NCI-H1417 treated with DMSO at 0.1 percent for 48 hours (cell line): ENCODE measurements at places on chromosomes 12 and 14.
A peak's percentile ranks its signal among the peaks of the same experiment; 100 is the strongest.

DNA sequence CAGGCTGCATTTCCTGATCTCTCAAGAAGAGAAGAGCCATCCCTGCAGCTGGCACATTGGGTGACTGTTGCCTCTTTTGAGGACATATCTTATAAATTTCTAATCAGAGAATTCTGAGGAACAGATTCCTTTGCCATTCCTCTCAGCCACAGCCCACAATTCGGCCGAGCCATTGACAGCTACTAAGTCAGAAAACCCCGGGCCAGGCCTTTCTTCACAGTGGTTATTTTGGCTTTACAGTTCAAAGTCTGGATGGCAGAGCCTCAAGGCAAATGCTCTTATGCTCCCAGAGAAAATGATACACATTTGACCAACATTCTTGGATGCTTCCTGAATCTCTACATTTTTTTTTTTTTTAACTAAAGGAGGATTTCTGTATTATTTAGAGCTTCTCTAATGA is 138.4 kb upstream of the FRMD6 start:
- no peak for DNase-seq

GRCh38 chr12:10142976-10143589 is 13.1 kb upstream of the CLEC7A start:
- DNase-seq: no peak

GRCh38 chr12:68240975-68241374 is 12.4 kb downstream of the IL22 start:
- no peak for DNase-seq

- DNase-seq: no peak
Measured at GRCh38 chr14:24162093-24162492, 1.0 kb downstream of the IRF9 start.

DNA sequence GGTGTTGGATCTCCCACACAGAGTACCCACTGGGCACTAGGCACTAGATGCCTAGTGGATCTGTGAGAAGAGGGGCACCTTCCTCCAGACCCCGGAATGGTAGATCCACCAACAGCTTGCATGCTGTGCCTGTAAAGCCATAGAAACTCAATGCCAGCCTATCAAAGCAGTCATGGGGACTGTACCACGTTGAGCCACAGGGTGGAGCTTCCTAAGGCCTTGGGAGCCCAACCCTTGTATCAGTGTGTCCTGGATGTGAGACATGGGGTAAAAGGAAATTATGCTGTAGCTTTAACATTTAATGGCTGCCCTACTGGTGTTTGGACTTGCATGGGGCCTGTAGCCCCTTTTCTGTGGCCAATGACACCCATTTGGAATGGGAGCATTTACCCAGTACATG is 1024.9 kb downstream of the TMEM121 start:
- DNase-seq: no peak

GRCh38 chr12:125065021-125065918 is at the start of gene AACS:
TSS of gene AACS (plus strand) at chr12:125065435. CDS start at chr12:125065585, 150 bp downstream.
- DNase-seq: peak; percentile 17
